Stimulated activated CD4-positive, alpha-beta T cell treated with anti-CD3 and anti-CD28 coated beads, Interleukin-15, amount 100 ng/mL, for 48 hours (primary cell): ENCODE measurements at places on chromosomes 3 and 15.

- DNase-seq, result no peak
Measured at GRCh38 chr3:158379517-158379916, 191.5 kb upstream of the MLF1 start.

GRCh38 chr15:44726136-44726535 is 10.2 kb upstream of the TRIM69 start:
- no peak for DNase-seq

GRCh38 chr3:123688241-123688747 is 103.4 kb upstream of the HACD2 start:
- no peak for DNase-seq

GRCh38 chr15:39783244-39783820 is 691 bp upstream of the FSIP1 start:
- no peak for DNase-seq

DNA sequence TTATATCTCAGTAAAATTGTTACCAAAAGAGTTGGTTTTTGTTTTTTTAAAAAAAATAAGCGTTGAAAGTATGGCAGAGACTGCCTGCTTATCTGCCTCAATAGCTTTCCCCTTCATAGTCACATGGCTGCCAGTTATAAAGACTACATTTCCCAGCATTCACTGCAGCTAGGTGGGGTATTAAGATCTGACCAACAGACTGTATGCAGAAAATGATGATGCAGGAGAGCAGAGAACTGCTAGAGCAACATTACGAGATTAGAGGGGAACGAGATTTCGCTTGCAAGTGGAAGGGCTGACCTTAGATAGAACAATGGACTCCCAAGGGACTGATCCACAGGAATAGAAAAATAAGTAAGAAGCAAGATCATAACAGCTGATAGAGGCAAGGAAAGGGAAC is 14.3 kb downstream of the RHOA start:
- no peak for DNase-seq

DNA sequence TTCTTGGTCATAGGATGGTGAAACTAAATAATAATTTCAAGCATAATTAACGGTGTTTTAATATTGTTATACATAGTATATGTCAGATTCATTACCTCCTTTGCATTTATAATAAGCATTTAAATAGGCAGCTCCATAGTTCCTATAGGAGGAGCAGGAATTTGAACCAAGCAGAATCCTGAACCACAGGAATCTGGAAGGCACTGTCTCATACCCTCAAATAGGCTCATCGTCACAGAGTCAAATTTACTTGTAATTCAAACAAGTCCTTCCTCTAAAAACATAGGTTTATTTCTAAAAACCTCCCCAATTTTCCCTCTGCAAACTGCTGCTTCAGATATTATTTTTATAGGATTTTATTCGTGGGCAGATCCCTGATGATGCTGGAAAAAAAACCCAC is 376.3 kb upstream of the ARHGEF26 start:
- no peak for DNase-seq

- DNase-seq, result no peak
Measured at GRCh38 chr15:69744391-69745162, 292.0 kb downstream of the RPLP1 start.

GRCh38 chr15:65541231-65541820 is 11.1 kb downstream of the HACD3 start:
- no peak for DNase-seq

- DNase-seq, result no peak
Measured at GRCh38 chr3:40841131-40841530, 316.4 kb downstream of the ZNF621 start.

DNA sequence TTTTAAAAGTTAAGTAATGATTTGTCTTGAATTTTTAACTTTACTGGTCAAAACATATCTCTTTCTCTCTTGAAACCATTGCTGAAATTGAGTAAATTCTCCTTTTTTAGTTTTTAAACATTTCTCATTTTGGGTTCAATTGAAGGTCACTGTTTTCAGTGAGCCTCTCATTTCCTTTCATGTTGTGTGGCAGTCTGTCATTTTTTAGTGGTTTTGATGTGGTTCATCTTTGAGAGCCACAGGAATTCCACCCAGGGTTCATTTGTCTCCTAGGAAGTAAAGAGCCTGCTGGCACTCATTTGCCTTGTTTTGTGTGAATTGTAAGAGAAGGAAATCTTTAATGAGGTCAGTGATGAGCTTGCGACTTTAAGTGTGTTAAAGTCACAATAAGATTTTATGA is 10.4 kb downstream of the CLDN11 start:
- DNase-seq, result no peak

DNA sequence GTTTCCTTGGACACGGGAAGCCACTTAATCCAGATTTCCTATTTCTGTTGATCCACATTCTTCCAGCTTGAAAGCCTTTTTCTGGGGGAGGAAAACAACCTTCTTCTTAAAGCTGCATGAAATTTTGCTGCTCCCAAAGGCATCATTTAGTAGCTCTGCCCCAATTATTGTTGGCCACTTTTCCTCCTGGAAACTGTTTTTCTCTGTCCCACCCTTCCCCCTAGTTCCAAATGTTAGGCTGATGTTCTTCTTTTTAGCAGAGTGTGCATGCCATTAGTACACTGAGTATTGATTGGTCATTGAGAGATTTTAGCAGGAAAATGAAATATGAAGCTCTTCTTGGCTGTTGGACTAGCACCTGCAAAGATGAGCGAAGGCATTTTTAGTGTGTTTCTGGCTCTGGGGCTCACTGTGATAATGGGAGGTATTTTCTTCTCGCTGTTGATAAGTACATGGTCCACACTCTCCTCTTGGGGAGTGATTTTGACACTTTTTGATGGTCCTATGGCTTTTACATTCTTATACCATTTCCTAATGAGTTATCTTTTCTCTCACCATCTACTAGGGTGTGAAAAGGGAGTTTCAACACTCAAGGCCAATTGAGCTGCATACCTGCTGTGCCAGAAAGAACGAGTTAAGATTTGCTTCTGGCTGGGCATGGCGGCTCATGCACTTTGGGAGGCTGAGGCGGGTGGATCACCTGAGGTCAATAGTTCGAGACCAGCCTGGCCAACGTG is 200.5 kb downstream of the PTPRG start:
- DNase-seq, result no peak

DNA sequence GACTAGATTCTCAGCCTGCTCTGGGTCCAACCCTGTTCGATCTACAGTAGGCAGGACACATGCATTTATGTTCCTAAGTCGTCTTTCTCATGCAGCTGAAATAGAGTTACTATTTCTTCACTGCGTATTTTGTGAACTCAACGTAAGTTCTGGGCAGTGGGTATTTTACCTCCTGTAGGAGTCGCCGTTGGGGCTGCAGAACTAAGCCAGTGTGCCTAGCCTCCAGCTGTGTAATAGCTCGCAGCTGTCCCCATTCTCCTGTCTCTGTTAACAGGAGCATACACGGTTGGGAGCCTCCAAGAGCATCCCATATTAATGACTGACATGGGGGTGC is 58.4 kb upstream of the HRH1 start:
- no peak for DNase-seq

GRCh38 chr3:153072856-153073255 is 89.2 kb upstream of the RAP2B start:
- DNase-seq, result no peak

- no peak for DNase-seq
Measured at GRCh38 chr15:57947781-57948180, 117.7 kb downstream of the ALDH1A2 start.

DNA sequence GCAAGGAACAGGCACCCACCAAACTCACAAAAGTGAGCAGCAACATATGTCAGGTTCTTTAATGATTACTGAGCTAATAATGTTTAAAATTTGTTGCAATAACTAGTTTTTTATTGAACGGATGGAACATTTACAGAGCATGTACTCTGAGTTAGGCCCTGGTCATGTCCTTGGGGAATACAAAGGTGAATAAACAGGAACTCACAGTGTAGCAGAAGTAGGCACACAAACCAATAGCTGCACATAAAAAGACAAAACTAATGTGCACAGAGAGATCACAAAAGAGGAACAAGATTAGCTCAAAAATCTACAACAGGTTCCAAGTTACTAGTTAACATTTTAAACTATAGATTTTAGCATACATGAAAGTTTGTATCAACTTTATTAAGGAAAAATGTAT is 505.3 kb upstream of the PPP2R3A start:
- DNase-seq, result no peak

GRCh38 chr3:85912980-85913379 is 954.2 kb downstream of the CADM2 start:
- no peak for DNase-seq

DNA sequence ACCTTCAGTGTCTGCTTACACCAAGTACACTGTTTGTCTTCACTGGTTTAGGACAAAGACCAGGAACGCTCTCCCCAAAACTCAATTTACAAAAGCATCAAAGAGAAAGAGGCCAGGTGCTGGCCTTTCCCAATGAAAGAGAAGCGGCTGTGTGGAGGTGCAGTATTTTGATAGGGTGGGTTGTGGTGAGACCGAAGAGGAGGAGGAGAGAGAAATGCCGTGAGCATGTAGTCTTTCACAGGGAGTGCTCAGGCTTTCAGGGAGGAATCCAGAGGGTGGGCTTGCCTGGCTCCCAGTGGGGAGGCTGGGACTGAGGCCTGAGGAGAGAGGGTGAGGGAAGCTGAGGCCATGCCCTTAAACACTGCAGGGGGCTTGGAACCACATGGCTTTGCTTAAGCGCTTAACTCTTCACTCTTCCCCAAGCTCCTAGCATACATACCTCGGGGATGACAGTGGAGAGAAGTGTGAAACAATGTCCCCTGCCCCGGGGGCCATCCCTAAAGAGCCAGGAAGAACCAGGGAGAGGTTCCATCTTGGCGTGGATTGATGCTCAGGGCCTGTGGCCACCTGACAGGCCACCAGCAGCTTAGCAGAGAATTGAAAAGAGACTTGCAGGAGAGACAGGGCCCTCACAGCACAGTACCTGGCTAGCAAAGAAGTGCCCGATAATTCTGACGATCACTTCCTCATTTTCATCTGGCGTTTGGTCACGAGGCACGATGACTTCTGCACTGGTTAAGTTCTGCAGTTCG is 60.5 kb downstream of the SENP2 start:
- no peak for DNase-seq

DNA sequence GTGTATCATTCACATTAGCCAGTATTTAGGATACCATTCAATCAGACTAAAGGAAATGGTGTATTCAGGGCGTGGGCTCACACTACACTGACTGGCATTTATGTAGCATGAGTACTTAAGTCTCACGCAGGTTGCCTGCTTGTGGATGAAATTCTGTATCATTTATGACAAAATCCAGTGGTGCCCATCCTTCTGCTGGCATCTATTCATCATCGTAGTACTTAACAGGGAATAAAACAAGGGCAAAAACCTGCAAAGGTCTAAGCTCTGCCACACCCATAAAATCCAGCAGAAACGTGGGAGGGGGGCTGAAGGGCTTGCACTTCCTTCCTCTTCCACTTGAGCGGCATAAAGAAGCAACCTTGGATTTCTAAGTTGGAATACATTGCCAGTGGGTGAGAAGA is 2.7 kb downstream of the GAP43 start:
- DNase-seq, result no peak

DNA sequence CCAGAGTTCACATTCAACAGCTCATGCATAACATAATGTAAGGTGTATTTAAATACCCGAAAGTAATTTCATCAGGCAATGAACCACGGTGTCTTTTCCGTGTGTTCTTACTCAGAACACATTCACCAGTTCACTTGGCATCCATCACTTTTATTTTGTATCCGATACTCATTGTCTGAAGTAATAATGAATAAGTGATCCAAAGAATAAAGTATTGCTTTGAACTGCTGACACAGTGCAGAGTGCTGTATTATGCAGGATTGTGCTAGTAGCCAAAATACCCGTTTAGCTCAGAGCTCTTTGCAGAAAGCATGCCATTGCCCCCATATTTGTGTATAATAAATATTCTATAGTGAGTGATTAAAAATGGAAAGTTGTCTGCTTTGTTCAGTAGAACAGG is 460.9 kb upstream of the KCNMB2 start:
- DNase-seq, result no peak

DNA sequence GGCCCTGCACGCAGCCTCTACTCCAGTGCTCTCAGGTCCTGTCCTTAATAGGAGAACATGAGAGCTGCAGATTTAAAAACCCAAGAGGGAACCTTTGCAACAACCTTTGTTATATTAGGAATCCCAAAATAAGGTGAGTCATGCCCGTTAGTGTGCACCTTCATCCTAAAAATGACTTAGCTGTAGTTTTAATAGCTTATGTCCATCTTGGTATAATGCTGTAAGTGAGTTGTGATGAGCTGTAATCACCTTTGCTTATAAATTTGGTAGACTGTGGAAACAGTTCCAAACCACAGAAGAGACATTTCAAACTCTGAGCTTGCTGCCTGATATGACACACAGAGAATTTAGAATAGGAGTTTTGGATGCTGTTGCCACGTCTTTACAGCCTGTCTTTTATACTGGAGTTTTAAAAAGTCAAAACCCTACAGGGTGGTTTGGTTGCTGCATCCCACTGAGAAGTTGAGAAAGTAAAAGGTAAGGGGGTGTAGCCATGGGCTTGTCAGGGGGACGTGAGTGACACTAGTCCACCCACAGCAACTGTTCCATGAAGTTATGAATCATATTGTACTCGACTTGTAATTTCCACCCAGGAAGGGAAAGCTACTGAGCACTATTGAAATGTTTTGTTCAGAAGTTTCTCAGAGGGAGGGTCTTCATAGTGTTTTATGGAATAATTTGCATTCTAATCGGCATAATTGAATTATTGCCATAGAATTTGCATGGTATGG is 27.4 kb upstream of the CD47 start:
- DNase-seq, result no peak

DNA sequence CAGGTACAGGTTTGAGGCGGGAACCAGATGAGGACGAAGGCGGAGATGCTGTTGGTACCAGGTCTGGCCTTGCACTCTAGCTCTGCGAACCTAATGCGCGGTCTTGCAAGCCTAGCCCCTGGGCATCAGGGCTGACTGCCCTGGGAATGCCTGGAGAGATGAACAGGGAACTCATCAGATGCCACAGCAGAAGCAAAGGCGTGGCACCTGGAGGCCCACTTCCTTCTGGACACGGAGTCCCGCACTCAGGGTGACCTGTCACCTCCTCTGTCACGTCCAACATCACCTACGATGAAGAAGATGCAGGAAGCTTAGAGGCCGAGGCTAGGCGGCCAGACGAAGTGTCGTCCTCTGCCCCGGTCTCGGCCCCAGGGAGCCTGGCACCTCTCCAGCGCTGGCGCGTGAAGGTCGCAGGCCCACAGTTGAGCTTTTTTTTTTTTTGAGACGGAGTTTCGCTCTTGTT is 9.4 kb downstream of the RPLP1 start:
- DNase-seq, result no peak

- DNase-seq, result no peak
Measured at GRCh38 chr15:63051156-63052066, 8.9 kb downstream of the TPM1 start.

DNA sequence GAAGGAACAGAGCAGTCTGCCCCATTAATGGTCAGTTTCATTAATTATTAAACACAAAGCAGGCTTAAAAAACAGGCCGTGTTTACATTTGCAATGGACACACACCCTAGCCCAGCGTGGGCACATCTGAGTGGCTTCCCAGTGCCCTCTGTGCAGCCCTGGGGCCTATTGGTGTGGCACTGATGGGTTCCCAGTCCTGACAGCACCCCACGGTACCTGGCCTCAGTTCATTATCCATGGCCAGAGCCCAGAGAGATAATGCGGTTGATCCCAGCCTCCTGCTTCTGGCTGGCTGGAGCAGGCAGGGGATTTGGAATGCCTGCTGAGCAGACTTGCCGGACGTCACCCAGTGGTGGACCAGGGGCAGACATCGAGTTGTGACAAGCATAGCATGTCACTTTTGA is 110.5 kb upstream of the ABHD17C start:
- DNase-seq, result no peak
